ENCODE measurements at places on chromosomes 1 and 21.
A peak's percentile ranks its signal among the peaks of the same experiment; 100 is the strongest.

GRCh38 chr1:182608845-182609610, 4.8 kb upstream of the RGS16 start:
- DNase-seq = no peak

DNA sequence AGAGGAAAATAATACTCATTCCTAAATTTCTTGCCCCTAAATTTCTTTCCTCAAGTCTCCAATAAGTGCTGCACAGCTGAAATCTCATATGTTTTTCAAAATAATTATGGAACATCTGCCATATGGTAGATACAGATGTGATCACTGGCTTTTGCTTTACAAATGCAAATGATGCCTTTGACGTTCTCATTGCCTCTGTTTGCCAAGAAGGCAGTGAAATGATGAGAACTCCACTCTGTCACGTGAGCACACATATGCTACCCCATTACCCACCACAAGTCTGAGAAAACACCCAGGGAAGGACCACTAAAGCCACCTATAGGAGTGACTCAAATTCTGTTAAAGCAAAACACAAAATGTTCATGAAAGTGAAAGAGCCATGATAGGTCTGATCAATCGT, 43.9 kb downstream of the DSCAM start:
- DNase-seq = no peak

DNA sequence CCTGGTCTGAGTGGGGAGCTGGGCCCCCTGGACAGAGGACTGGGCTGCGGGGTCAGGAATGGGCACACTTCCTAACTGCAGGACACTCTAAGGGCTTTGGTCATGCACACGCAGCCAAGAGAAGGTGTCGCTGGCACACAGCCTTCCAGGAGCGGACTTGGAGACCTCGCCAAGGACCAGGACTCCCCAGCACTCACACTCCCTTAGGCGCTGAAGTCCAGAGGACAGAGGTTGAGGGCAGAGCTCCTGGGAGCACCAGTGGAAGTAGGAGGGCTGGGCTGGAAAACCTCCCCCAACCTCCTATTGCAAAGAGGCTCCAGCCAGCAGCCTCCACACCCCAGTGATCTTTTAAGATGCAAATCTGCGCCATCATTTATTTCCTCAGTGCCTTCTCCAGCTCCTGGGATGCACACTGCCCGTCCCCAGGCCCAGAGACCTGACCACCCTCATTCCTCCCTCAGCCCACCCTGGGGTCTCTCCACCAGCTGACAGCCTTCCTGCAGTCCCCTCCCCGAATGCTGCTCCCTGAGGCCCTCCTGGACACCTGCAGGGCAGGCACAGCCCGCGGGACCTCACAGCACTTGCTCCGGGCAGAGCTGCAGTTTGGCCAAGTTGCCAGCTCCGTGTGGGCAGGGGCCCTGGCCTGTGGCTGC, 3.0 kb downstream of the TSPEAR start:
- DNase-seq = no peak

DNA sequence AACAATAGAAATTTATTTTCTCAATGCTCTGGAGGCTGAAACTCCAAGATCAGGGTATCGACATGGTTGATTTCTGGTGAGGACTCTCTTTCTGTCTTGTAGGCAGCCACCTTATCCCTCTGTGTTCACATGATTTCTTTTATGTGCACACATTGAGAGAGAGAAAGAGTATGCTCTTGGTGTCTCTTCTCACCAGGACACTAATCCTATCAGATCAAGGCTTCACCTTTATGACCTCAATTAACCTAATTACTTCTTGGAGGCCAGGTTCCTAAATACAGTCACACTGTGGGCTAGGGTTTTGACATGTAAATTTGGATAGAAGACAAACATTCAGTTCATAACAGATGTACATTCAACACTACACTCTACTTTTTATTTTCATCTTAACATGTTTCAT, 1094.2 kb upstream of the ADGRL2 start:
- DNase-seq = no peak

DNA sequence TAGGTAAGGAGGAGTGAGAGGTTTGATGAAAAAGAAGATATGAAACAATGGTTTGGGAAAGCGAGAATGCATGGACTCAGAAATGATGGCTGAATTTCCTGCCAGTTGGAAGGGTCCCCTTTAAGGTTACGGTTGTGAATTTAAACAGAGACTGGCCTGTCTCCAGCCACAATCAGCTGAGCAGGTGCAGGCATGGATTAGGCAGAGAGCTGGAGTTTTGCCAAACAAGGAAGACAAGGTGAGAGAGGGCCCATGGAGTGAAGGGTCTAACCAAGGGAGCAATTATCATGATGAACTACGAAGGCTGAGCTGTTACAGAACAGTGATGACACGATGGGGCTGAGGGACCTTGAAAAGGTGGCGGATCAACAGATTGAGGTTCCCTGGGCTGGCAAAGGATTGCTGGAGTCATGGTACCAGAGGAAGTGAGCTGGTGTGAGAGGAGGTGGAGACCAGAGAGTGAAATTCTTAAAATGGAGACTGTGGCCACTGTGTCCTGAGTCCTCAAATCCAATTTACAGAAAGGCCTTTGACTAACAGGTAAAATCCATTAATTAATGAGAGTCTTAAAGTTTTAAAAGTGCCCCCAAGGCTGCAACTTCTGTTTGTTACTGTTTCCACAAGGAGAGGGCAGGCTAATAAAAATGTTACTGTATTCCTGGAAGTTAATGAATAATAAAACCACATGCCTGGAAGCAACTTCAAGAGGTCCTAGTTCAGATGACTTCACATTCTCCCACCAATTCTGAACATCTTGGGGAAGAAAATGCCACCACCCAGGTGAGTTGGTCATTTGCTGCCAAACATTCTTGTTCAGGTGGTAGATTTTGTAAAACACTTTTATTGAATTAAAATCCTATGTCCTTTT, 41.5 kb downstream of the LHX9 start:
- no peak for DNase-seq

- DNase-seq = no peak
Measured at GRCh38 chr21:43188592-43189210, 19.9 kb downstream of the CRYAA start.

GRCh38 chr1:202890392-202890791, 1.4 kb upstream of the RABIF start:
- DNase-seq = no peak

- no peak for DNase-seq
Measured at GRCh38 chr1:94590203-94591137, 48.9 kb upstream of the F3 start.

DNA sequence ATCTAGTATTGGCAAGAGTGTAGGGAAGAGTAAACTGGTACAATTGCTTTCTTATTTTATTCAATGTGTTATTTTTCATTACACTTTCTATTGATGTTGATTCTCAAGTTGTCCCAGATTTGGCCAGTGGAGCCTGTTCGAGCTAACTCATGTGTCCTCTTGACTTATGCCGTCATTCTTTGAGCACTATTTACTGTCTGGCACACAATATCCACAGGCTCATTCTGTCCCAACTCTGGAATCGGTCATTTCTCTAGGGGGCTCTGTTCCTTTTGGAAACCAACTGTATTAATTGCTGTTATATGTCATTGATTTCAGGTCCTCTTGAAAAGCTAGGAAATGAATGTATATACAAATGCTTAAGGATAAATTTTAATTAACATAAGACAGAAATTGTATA, 22.4 kb upstream of the SFPQ start:
- no peak for DNase-seq

DNA sequence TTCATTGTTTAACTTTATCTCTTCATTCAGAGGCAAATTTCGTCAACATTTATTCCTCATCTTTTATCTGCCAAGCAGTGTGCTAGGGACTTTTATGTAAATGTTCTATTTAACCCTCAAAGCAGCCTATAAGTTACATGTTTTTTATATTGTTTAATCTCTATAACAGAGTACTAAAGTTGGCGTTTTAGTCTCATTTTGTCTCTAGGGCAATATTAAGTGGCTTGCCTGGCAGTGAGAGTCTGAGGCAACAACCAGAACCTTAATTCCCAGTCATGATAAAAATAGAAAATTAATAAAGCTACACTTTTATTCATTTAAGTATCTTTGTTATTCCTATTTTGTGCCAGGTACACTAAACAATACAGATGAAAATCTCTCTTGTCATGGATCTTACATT, 994.3 kb upstream of the ADGRL2 start:
- no peak for DNase-seq

DNA sequence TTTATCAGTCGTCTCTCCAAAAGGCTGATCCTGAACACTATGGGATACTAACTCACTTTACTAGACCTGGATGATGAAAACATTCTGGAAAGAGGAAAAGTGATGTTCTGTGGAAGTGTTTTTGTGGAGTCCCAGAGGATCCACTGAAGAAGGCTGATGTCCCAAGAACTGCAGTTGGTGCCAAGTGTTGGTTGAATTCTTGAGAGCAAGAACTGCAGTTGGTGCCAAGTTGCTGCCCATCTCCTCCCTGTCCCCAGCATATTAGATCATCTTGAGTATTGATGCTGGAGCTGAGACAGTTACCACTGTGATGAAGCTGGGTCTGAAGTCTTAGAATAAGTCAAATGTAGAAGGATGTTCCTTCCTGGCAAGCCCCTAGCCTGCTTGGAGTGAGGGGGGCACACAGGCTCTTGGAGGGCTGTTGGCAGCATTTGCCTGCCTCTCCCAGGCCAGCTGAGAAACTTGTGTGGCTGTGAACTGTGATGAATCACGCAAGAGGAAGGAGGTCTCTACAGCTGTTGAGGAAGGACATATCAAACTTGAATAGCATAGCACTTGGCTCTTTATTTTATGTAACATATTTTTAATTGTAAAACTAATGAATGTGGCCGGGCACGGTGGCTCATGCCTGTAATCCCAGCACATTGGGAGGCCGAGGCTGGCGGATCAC, 48.1 kb downstream of the DNAJC6 start:
- DNase-seq = no peak

DNA sequence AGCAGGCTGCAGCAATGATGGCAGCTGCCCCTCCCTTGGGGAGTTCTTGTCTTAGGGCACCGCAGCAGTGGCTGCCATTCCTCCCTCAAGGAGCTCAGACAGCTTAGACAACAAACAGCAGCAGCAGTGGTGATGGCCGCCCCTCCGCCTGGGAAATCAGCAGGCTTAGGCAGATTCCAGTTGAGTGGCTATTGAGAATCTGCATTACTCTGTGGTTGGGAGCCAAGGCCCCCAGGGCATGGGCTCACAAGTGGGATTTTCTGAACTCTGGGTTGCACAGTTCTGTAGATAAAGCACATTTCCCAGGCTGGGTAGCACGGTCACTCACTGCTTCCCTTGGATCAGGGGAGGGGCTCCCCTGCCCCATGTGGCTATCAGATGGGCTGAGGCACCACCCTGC, 1280.7 kb upstream of the TMPRSS15 start:
- no peak for DNase-seq

DNA sequence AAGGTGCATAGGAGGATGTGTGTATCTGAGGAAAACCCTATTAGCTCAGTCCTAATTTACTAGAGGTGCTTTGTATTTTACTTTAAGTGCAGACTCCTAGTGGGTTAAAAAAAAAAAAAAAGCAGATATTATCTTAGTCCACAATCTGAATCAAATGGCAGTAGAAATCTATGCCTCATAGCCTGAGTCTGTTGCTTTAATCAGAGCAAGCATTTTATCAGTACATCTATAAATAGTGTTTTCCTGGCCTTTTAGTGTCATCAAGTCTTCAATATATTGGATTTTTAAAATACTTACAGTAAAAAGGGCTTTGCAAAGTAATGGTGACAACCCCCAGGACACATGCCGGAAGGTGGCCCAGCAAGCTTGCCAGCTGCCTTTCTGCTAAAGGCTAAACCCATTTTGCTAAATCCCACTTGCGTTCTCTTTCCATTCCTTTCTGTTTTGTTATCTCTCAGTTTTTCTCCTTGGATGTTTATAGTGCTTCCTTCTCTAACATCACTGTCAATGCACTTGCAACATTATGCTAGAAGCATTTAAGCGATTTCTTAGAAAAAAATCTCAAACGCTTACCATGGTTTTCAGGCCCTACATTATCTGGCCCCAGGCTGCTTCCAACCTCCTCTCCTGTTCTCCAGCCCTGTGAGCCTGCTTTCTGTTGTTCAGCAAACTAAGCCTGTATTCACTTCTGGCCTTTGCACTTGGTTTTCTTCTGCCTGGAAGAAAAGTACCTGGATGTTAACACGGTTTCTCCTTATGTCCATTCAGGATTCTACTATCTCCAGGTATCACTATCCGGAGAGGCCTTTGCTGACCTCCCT, 206.3 kb downstream of the PDE4B start:
- no peak for DNase-seq

GRCh38 chr1:183546427-183546826, 43.8 kb downstream of the NCF2 start:
- DNase-seq = no peak

GRCh38 chr1:21289700-21290545, at the start of gene ECE1:
Gene ECE1, minus strand, starts transcription at chr1:21290463. Its CDS starts 49 bp downstream, at chr1:21290414.
- peak; percentile 52 for DNase-seq

GRCh38 chr1:213333121-213333520, 282.1 kb downstream of the RPS6KC1 start:
- DNase-seq = no peak

- no peak for DNase-seq
Measured at GRCh38 chr21:36323032-36323431, 3.0 kb downstream of the MORC3 start.

DNA sequence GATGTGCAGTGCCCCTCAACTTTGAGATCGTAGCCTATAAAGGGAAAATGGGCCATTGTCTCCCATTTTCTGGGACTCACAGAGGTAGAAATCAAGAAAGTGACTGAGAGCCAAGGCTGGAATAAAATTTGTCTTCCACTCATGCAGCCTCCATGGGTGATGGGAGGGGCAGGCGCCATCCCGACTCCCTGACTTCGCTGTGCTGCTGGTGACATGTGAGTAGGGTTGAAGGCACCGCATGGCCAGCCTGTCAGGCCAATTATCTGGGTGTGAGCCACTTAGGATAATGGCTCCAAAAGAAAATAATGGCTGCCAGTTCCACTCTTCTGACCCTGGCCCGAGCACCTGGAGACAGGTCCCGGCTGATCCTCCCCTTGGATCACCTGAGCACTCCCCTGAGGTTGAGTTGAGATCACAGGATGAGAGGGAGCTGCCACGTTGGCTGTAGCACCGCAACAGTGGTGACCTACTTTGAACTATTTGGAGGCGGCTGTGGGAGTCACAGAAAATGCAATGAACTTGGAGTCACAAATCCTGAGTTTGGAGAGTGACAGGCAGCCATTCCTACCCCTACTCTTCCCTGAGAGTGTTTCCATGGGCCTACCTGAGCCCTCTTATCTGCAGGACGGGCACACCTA, 26.3 kb downstream of the CAPN9 start:
- no peak for DNase-seq

GRCh38 chr1:3986686-3987218, 86.7 kb upstream of the C1orf174 start:
- no peak for DNase-seq

GRCh38 chr1:111736548-111737215, 2.5 kb downstream of the INKA2 start:
- no peak for DNase-seq

- no peak for DNase-seq
Measured at GRCh38 chr1:28966617-28967016, 52.2 kb downstream of the EPB41 start.

DNA sequence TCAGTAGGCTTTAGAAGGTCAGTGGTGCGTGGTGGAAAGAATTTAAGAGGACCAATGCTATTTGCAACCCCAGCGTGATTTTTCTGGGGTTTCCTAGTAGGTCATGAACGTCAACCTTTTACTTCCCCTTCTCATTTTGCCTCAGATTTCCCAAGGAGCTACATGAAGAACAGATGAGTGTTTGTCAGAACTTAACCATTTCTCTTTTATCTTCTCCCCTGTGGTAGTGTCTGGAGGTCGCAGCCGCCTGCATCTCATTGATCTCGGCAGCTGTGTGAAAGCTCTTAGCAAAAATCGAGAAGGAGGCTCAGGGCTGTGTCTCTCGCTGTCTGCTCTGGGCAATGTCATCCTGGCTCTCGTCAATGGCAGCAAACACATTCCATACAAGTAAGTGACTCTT, 491.1 kb downstream of the KIF26B start:
- DNase-seq = no peak
